ENCODE measurements at places on chromosomes 6 and 20.
A peak's percentile ranks its signal among the peaks of the same experiment; 100 is the strongest.

GRCh38 chr20:4813076-4813862 is 91.6 kb downstream of the PRND start:
- peak; percentile 80 for DNase-seq

DNA sequence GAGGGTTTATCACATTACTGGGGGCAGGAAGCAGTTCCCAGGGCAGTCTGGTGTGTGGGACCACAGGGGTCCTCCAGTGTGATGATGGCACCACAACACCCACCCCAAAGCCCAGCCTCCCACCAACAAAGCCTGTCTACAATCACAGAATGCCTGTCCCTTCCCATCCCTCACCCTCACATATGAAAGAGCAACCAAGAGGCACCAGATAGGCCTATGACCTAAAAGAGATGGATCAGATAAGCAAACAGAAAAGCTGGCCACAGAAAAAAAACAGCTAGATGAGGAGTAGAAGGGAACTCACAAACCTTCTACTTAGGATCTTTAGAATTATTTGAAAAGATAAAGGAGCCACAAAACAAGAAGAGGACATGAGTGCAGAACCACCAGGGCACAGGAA is 54.3 kb downstream of the SERAC1 start:
- no peak for DNase-seq

GRCh38 chr6:25103603-25104002 is 167.8 kb upstream of the RIPOR2 start:
- DNase-seq = no peak

DNA sequence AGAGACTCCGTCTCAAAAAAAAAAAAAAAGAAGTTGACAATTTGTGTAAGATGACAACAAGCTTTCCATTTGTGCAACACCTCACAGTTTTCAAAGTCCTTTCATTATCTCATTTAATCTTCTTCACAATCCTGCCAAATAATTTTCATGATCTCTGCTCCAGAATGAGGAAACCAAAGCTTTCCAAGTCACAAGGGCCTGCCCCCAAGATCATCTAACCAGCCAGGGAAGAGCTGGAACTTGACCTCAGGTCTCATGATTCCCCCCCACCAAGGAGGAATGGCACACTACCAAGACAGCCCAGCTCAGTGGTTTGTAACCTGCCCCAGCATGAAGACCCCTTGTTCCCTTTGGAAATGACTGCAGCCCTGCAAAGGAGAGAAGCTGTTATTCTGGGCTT is 74.0 kb upstream of the PIM1 start:
- DNase-seq = no peak

- DNase-seq = no peak
Measured at GRCh38 chr20:53865901-53866793, 204.2 kb downstream of the BCAS1 start.

GRCh38 chr20:62482146-62482809 is 6.5 kb upstream of the GATA5 start:
- no peak for DNase-seq

GRCh38 chr6:84554074-84554473 is 210.3 kb downstream of the TBX18 start:
- no peak for DNase-seq

DNA sequence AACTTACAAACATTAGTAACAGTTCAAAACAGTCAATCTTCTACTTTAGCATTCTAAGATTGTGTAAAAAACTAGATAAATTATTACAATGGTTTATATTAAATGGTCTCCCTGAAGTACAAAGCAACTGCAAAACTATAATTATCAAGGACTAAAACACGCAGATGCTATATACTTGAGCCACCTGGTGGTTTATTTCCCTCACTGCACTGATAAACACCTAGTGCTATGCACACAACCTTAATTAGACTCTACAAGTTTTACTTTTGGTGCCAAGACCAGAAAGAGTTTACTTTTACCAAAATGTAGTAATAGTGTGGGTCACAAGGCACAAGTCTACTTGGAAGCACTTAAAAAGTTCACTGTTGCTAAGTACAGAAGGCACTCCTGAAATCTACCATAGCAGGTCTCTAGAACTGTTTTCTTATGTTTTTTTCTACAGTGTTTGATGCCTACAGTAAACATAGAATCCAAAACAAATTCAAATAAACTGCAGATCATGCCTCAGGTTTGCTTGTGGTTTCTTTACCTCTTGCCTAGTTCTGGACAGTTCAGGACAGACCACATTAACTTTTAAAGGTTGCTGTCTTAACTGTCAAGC is 49.2 kb downstream of the GMDS start:
- peak; percentile 66 for DNase-seq

DNA sequence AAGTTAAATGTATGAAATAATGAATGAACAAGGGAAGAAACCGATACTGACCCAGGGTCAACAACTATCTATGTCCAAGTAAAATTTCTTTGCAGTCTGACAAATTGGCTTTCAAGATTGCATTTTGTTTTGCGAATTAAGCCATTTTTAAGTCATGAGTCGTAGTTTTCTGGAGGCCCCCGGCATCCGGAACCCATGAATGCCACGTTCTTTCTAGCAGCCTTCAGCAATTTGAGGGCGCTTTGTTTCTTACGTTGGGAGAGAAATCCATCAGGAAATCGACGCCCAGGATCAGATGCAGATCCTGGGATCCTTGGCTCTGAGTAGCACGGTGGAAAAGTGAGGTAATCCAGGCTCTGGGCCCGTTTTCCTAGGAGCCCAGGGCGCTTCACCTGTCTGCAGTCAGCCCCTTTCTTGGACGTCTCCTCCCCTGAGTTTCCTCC is 309 bp upstream of the ABRACL start:
- DNase-seq = peak; percentile 20

DNA sequence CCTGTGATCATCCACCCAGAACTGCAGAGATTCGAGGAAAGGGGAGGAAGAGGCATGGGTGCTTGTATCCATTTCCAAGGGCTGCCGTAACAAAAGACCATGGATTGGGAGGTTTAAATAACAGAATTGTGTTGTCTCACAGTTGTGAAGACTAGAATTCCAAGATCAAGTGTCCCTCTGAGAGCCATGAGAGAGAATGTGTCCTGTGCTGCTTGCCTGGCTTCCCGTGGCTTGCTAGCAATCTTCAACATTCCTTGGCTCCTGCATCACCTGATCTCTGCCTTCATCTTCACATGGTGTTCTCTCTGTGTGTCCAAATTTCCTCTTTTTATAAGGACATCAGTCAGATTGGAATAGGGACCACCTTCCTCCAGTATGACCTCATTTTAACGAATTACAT is 69.8 kb downstream of the CDC40 start:
- DNase-seq = no peak

DNA sequence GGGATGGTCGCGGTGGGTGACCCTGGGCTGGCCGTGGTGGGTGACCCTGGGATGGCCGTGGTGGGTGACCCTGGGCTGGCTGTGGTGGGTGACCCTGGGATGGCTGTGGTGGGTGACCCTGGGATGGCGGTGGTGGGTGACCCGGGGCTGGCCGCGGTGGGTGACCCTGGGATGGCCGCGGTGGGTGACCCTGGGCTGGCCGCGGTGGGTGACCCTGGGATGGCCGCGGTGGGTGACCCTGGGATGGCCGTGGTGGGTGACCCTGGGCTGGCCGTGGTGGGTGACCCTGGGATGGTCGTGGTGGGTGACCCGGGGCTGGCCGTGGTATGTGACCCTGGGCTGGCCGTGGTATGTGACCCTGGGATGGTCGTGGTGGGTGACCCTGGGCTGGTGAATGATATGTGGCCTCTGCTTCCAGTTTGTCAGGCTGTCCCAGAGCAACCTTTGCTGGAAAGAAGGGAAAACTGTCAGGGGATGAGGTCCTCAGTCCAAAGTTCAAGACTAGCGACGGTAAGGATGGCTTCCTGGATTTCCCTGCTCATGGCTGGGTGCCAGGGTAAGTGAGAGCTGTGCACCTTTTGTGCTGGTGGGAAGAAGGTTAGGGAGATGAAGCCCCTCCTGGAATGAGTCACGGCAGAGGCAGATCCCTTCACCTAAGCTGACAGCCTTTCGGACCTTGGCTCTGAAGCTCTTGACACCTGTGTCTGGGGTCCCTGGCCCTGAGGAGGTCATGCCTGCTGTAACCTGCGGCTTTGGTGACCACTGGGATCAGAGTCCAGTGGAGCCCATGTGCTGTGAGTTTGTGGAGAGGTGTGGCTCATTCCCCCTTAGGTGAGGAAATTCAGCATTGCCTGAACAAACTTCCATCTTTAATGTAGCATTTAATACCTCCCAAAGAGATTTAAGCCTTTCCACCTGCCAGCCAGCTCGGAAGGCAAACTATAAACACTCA is 19.1 kb upstream of the PCMTD2 start:
- no peak for DNase-seq

- DNase-seq = no peak
Measured at GRCh38 chr6:110310861-110311446, 47.2 kb downstream of the METTL24 start.

- no peak for DNase-seq
Measured at GRCh38 chr6:5261545-5262109, 314 bp downstream of the FARS2 start.

DNA sequence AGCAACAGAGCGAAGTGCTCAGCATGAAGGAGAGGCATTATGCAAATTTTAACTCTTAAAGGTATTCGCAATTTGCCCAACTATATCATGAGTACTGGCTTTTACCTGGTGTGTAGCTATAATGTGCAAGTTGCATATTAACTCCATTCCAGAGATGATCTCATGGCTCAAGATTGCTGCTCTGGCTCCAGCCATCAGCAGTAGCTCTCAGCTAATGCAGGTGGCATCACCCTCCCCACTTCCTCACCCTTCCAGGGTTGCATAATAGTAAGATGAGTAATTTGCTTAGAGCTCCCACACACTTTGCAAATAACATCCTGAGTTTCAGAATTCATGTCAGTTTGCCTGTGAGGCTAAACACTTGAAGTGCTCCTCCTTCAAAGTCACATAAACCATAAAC is 15.9 kb upstream of the PCSK2 start:
- no peak for DNase-seq

DNA sequence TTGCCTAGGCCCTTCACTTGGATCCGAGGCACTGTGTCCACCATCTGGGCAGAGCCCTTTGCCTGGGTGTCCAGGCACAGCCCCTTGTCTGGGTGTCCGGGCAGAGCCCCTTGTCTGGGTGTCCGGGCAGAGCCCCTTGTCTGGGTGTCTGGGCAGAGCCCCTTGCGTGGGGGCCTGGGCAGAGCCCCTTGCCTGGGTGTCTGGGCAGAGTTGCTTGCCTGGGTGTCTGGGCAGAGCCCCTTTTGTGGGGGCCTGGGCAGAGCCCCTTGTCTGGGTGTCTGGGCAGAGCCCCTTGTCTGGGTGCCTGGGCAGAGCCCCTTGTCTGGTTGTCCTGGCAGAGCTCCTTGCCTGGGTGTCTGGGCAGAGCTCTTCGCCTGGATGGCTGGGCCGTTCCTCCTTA is 443.4 kb upstream of the CDH4 start:
- no peak for DNase-seq

- DNase-seq = no peak
Measured at GRCh38 chr20:63749597-63750508, 10.3 kb downstream of the SLC2A4RG start.

GRCh38 chr20:58985656-58986055 is 4.6 kb downstream of the NELFCD start:
- DNase-seq = peak; percentile 12

- DNase-seq = no peak
Measured at GRCh38 chr6:136803608-136804007, 11.3 kb upstream of the MAP3K5 start.

GRCh38 chr6:8269872-8270454 is 165.4 kb downstream of the SLC35B3 start:
- DNase-seq = no peak

GRCh38 chr20:23654717-23655116 is 17.0 kb upstream of the CST3 start:
- DNase-seq = no peak

DNA sequence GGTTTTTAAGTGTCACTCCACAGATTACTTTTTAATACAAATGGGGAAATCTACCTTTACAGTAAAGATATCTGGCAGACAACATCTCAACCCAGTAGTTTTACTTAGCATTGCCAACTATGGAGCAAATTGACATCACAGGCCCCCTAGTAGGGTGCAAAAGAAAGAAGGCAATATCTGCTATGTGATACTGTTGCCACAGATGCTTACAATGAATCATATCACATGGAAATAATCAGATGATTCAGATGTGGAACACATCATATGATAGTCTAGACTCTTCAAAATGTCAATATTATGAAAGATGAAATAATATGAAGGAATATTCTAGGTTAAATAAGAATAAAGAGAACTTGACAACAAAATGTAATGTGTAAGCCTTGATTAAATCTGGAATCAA is 322.5 kb downstream of the BMP2 start:
- no peak for DNase-seq

DNA sequence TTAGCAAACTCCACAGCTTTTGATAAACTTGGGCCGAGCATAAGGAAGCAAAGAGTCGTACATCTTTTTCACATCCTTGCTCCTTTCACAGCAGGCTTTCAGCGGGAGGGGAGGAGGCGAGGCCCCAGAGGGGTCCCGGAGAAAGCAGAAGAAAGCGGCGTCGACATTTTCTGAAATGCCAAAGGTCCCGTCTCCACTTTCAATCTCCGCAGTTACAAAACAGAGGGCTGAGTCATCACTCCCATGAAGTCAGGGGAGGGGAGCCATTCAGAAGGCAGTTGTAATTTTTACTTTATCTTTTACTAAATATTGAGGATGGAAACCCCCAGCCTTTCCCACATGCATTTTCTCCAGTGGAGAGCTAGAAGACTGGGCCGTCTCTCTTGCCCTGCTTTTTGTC is 174.2 kb upstream of the THBS2 start:
- DNase-seq = no peak

DNA sequence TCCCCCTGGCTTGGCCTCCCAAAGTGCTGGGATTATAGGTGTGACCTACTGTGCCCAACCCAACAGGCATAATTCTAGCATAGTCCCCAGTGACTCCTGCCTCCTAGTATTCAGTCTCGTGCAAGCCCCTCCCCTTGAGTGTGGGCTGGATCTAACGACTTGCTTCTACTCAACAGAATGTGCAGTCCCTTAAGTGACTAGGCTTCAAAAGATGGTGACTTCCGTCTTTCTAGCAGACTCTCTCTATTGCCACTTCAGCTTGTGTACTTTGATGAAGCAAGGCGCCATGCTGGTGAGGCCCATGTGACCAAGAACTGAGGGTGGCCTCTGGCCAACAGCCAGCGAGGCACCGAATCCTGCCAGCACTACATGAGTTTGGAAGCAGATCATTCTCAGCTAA is 109.6 kb upstream of the TRAF3IP2 start:
- DNase-seq = no peak

- DNase-seq = no peak
Measured at GRCh38 chr6:159168536-159169192, 536 bp upstream of the FNDC1 start.
